Activated CD4-positive, alpha-beta T cell treated with anti-CD3 and anti-CD28 coated beads for 4 hours (primary cell): ENCODE measurements at places on chromosomes 12 and 14.
A peak's percentile ranks its signal among the peaks of the same experiment; 100 is the strongest.

- DNase-seq = no peak
These were observed 238.5 kb upstream of the NAV3 start for GRCh38 chr12:77591959-77592743.

GRCh38 chr14:91177073-91178034 lies 63.5 kb downstream of the DGLUCY start:
- DNase-seq = peak; percentile 68

- no peak for DNase-seq
These were observed 93.6 kb downstream of the SLC24A4 start for GRCh38 chr14:92416544-92416943.

DNA sequence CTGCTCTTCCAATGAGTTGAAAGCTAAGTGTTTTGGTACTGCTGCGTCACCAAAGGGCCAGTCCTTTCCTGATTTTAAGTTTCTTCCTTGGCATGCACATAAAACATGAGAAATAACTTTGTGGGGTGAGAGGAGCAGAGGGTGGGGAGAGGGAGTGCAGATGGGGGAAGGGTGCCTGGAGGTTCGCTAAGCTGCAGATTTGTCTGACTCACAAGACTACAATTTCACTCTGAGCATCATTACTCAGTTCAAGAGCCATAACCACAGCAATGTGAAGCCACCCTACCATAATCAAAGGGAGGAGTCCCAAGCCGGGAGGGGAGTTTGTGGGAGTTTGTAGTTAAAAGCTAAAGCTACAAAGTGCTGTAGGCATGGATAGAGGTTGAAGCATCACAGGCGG lies 136.1 kb downstream of the ANO2 start:
- no peak for DNase-seq

- DNase-seq = no peak
These were observed 36.6 kb upstream of the SYCP3 start for GRCh38 chr12:101775816-101776215.

GRCh38 chr12:93603762-93604161 lies 31.3 kb downstream of the SOCS2 start:
- no peak for DNase-seq

- DNase-seq = no peak
These were observed 74.2 kb upstream of the KICS2 start for GRCh38 chr12:64296301-64296700.

DNA sequence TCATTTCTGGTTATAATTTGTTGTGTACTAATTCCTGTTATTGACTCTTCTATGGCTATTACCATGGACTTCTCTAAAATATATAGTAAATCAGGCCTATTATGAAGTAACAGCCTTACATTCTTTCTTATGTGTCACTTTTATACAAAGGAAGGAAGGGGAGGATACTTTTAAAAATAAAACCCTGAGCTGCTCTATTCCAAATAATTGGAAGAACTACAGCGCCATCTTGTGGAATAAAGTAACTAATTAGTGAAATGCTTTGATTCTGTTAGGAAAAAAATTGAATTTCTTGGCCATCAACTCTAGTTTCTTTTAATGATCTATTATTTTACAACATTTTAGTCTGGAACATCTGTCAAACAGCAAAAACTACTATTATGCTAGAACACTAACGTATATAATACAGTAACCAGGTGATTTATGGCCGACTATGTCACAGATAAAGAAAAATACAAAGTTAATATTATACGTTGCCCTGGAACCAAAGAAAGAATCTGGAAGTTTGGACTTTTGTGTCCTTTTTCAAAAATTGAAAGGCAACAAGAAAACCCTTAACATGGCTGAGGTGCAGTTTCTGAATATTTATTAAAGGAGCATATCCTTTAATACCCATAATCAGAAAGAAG lies 55.0 kb upstream of the NELL2 start:
- peak; percentile 1 for DNase-seq

GRCh38 chr14:34374998-34375740 lies 86.9 kb downstream of the SPTSSA start:
- DNase-seq = no peak

- no peak for DNase-seq
These were observed 296.6 kb upstream of the PRICKLE1 start for GRCh38 chr12:42886160-42886559.

GRCh38 chr12:120725151-120725658 lies 421 bp upstream of the ACADS start:
- DNase-seq = no peak

- no peak for DNase-seq
These were observed 123.0 kb downstream of the PRKD1 start for GRCh38 chr14:29804481-29805266.

- DNase-seq = no peak
These were observed 150.0 kb upstream of the RMST start for GRCh38 chr12:97312570-97313135.

DNA sequence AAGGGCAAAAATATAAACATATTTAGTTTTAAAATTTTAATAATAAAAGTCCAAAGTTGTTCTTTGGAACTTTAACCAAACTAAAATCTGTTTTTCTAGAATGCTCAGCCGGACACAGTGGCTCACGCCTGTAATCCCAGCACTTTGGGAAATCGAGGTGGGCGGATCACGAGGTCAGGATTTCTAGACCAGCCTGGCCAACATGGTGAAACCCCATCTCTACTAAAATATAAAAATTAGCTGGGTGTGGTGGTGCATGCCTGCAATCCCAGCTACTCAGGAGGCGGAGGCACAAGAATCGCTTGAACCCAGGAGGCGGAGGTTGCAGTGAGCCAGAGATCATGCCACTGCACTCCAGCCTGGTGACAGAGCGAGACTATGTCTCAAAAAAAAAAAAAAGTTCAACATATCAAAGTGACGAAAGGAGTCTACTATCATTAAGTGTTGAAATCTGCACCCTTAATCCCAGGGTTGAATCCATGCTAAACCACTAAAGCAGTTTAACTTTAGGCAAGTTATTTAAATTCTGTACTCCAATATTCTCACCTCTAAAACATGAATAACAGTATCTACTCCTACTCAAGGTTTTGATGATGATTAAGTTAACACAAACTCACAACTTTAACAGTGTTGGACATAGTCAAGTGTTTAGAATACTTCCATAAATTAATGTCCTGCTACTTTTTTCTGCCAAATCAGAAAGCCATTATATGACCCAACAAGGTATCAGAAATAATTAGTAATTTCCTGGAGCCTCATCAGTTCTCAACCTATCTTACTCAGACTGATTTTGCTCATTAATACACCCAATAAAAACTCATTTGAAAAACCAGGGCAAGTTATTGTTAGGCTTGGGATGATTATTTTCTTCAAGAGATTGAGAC lies 11.0 kb downstream of the HNRNPC start:
- no peak for DNase-seq

DNA sequence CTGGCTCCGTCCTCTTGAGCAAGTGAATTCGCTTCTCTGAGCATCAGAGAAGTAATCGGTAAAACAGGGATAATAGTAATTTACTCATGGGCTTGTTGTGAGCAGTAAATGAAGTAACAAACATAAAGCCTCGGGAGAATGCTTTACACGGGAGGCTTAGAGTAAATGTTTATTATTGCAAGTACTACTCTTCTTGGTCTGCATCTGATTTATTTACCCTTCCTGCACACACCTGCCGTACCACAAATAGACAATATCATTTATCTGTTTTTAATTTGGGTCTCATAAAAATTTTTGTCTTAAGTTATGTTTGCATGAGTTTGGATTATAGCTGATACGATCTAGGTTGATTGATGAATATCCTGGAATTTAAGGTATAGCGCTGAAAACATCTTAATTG lies 7.8 kb upstream of the COL2A1 start:
- no peak for DNase-seq

DNA sequence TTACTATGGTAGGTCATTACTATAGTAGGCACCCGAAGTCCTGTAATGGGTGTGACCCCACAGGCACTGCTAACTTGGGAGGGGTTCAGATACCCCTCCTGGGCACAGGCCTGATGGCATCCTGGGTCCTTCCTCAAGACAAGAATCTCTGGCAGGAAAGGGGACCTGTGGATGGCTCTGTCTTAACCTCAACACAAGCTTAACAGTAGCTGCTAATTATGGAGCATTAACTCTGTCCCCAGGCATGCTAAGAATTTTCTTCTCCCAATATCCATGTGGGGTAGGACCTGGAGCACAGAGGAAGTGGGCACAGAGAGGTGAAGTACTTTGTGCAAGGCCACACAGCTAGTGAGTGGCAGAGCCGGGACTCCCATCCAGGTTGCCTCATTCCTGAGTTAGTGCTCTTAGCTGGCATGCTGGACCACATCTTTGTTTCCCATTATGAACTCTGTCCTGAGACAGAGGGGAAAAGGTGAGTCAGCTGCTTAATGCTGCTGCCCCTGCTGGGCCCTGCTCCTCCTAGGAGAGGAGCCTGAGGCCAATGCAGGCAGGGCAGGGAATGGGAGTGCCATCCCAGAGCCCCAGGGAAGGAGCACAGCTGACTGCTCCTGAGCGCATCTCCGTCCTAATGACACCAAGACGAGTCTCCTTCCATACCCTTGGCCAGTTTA lies 32.1 kb downstream of the GALNT16 start:
- no peak for DNase-seq

DNA sequence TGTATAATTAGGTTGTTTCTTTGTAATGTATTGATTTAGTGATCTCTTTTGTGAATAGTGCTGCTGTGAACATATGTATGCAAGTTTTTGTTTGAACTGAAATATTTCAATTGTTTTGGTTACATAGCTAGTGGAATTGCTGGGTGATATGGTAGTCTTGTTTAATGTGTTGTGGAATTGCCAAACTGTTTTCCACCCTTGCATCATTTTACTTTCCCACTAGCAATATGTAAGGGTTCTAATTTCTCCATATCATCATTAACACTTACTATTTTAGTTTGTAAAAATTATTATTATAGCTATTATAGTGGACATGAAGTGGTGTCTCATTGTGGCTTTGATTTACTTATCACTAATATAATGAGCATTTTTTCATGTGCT lies 5.9 kb downstream of the G2E3 start:
- no peak for DNase-seq

GRCh38 chr14:96747006-96747405 lies 50.2 kb upstream of the VRK1 start:
- no peak for DNase-seq

- DNase-seq = no peak
These were observed 20.8 kb downstream of the SNRNP35 start for GRCh38 chr12:123478762-123479161.

DNA sequence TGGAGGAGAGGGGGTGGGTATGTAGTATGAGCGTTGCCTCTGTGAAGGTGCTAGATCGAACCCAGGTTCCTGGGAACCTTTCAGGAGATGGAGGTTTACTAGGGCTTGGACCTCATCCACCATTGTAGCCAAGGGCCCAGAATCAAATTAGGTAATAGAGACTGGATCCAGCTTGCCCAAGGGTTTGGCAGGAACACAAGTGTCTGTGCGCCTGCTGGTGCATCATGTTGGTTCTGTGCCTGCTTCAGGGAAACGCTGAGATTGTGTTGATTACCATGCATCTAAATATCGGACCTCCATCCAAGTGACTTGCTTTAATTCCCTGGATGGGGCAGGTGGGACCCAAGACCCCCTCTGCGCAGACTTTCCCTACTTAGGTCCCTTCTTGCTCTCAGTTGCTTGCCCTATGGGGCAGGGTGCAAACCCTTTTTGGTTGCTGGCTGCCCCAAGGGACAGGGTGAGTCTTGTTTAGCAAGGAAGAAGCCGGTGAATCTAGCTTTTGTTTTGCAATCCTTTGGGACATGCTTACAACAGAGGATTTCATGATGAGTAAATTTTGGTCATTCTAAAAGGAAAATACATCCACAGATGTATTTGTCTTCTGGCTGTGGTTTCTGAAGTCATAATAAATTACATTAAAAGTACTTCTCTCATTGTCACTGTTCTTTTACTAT lies 189.8 kb upstream of the PRICKLE1 start:
- no peak for DNase-seq

DNA sequence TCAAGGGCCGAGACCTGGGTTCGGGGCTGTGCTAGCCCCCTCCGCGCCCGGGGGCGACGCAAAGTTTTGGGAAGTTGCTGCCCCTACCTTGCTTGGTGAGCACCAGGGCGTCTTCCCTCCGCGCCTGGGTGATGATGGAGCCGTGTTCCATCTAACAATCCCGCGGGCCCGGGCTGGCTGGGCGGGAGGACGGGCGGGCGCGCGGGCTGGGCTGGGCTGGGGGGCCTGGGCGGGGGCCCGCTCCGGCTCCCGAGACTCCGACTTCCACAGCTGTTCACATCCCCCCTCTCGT lies 298 bp downstream of the CTDSP2 start:
- DNase-seq = peak; percentile 30

DNA sequence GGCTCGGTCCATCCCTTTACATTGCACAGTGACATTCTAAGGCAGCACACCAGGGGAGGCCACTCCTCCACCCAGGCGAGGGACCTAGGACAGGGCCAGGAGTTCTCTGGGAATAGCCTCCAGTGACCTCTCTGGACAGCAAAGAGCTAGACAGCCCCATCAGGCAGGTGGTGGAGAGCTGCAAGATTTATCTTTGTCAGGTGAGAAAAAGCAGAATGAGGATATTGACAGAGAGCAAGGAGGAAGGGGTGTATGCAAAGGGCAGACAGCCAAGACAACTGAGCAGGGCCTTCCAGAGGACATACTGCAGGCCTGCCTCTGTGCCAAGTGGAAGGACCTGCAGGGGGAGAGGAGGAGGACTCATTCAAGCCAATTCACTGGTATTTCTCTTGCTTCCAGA lies 112.4 kb upstream of the MAX start:
- no peak for DNase-seq

GRCh38 chr12:132218915-132219314 lies 74.7 kb downstream of the NOC4L start:
- peak; percentile 46 for DNase-seq

- DNase-seq = no peak
These were observed 19.7 kb downstream of the HAL start for GRCh38 chr12:95976416-95976832.

GRCh38 chr12:6567112-6567670 lies 900 bp downstream of the NOP2 start:
- no peak for DNase-seq

DNA sequence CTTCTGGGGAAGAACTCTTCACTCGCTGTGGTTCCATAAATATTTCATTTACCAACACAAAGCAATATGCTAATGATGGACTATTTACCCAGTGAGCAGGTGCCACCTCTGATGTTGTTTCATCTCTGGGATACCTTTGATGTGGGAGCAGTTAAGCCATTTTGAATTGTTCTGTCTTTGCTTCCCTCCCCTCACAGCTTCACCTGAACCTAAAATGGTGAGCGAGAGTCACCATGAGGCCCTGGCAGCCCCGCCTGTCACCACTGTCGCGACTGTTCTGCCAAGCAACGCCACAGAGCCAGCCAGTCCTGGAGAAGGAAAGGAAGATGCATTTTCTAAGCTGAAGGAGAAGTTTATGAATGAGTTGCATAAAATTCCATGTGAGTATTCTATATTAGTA lies 352.7 kb downstream of the SYT1 start:
- no peak for DNase-seq

DNA sequence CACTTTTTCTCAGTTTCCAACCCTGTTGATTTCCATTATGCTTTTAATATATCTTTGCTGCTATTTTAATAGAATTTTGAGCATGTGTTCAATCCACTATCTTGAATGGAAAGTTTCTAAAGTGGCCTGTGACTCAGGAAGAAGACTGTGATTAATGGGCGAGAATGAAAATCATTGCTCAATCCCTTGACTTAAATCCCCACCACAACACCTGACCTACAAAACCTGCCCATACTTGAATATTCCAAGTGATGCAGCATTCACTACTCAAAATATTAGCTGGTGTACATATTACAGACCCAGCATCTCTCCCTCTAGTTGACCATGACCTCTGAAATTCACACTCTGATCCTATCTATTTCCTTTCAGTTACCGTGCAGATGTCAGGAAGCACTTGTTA lies 1.3 kb upstream of the OAS3 start:
- DNase-seq = no peak

GRCh38 chr12:52256584-52256935 lies 17.9 kb upstream of the KRT86 start:
- no peak for DNase-seq

GRCh38 chr14:85463512-85463911 lies 66.4 kb upstream of the FLRT2 start:
- no peak for DNase-seq
